Activated CD4-positive, alpha-beta T cell treated with anti-CD3 and anti-CD28 coated beads, Interleukin-2, amount 10 ng/mL, durations not matched to agents 7 days and 5 days (primary cell): ENCODE measurements at places on chromosomes 16 and 17. TPM values are rescaled to one million over a fixed set of nuclear protein-coding genes. Genes with fewer than 3 reads are reported as not detected.

Gene PRAC2
- not detected for total RNA-seq

Gene WFIKKN2
- total RNA-seq, result not detected

Gene KRT36
- not detected for total RNA-seq

Gene ZP2
- not detected for total RNA-seq

Gene ZACN
- not detected for total RNA-seq

Gene TTYH2
- 10.2 TPM for total RNA-seq

Gene STXBP4
- 5.5 TPM for total RNA-seq

Gene TEX19
- not detected for total RNA-seq

Gene TPSG1
- total RNA-seq, result not detected

DNA sequence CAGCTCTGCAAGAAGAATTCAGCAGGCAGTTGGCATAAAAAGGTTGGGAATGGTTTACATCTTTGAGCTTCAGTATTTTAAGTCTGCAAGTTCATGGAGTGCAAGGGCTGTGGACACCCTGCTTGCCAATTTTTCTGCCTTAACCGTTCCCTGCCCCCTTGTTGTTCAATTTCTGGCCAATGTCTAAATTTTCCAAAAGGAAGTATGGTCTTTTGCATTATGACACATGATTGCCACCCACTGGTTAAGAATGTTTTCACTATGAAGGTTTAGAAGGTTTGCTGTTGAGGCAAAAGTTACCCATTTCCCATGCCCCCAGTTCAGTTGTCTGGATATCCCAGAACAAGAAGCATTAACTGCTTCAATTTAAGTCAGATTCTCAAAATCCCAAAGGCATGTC, 441.9 kb downstream of the CDH13 start:
- H3K36me3 ChIP-seq, result no peaks in the 10 kb centered on the region
- DNase-seq, result no peak
- no peaks in the 10 kb centered on the region for H3K27me3 ChIP-seq
- no peaks in the 10 kb centered on the region for H3K4me1 ChIP-seq
- H3K4me3 ChIP-seq, result no peak overlapping the region

GRCh38 chr17:43220511-43221125, 7.8 kb downstream of the CCDC200 start:
- H3K27ac ChIP-seq, result no peak overlapping the region
- peaks cover 14% of the 10 kb centered on the region for H3K36me3 ChIP-seq
- H3K27me3 ChIP-seq, result no peaks in the 10 kb centered on the region
- no peak for DNase-seq

DNA sequence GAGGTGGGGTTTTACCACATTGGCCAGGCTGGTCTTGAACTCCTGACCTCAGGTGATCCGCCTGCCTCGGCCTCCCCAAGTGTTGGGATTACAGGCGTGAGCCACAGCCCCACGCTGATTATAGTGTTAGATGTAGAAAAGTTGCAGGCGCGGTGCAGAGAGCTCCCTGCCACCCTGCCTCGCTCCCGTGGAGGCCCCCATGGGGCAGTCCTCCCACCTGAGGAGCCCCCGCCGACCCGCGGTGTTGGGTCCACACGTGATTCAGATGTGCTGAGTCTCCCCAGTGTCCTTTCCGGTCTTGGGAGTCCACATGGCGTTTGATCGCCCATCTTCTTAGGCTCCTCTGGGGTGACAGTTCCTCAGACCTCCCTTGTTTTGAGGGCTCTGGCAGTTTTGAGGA, 5.2 kb upstream of the RPL13 start:
- H3K36me3 ChIP-seq, result peaks cover 20% of the 10 kb centered on the region
- no peak for DNase-seq
- H3K4me3 ChIP-seq, result no peak overlapping the region

DNA sequence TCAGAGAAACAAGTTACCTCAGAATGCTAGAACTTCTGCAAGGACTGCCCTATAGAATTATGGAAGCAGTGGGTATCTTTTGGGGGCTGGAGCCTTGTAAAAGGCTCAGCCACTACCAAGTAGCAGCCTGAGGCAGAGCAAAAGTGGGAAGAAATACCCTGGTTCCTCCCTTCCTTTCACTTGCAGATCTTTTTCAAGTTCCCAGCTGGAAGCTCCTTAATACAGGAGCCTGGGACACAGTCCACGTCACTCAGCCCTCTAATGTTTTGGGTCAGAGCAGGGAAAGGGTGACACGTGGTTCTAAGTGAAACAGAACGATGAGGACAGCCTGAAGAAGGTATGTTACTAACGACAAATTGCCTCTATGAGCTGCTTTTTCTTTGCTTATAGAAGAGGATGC, 93.1 kb downstream of the CNTNAP4 start:
- H3K27me3 ChIP-seq, result no peaks in the 10 kb centered on the region
- no peak for DNase-seq
- no peaks in the 10 kb centered on the region for H3K36me3 ChIP-seq
- no peaks in the 10 kb centered on the region for H3K4me1 ChIP-seq

GRCh38 chr16:75025761-75026160, 26.9 kb downstream of the ZNRF1 start:
- H3K4me3 ChIP-seq, result no peak overlapping the region
- no peaks in the 10 kb centered on the region for H3K27me3 ChIP-seq
- H3K36me3 ChIP-seq, result peaks cover 19% of the 10 kb centered on the region
- DNase-seq, result no peak
- H3K27ac ChIP-seq, result no peak overlapping the region

- DNase-seq, result no peak
- peaks cover 60% of the 10 kb centered on the region for H3K4me1 ChIP-seq
- peak overlapping the region; percentile 92 for H3K27ac ChIP-seq
- H3K27me3 ChIP-seq, result no peaks in the 10 kb centered on the region
- H3K4me3 ChIP-seq, result peak overlapping the region; percentile 93
Observed at GRCh38 chr17:37405955-37406634, 541 bp downstream of the ACACA start.

DNA sequence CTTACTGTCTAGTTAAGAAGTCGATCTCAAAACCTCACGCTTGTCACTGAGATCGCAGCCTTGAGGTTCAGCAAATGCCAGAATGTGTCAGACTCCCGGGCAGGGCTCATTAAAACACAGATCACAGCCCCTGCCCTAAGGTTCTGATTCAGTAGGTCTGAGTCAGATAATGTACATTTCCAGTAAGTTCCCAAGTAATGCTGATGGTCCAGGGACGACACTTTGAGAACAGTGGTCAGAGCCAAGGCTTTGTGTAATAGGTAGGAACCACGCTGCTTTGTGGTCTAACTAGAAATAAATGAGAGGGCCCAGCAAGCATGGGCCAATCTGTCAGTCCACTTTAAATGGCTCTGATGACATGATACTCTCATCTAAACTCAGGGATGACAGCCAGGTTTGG, 228.6 kb downstream of the ZFHX3 start:
- no peak overlapping the region for H3K4me3 ChIP-seq
- no peaks in the 10 kb centered on the region for H3K36me3 ChIP-seq
- H3K4me1 ChIP-seq, result no peaks in the 10 kb centered on the region
- H3K27ac ChIP-seq, result no peak overlapping the region

DNA sequence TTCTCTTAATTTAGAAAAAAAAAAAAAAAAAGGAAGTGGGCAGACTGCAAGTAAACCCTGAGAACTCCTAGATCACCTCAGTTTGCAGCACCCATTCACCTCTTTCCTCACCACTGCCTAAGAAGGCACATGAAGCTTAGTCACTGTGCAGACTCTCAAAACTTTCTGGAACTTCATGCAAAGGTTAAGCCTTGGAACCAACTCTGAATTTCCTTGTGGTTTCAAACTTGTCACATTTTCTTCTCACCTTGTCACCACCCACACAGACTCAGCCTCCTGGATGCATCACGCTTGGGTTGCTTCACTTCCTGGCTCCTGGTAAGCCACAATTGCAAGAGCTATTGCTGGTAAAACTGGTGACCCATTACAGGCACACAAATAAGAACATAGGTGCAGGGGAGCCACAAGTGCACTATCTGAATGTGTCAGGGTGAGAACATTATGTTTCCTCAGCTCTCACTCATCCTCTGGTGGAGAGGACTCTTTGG, 15.0 kb upstream of the CPD start:
- peaks cover 6% of the 10 kb centered on the region for H3K36me3 ChIP-seq
- H3K4me1 ChIP-seq, result peaks cover 23% of the 10 kb centered on the region
- H3K27ac ChIP-seq, result peak overlapping the region; percentile 90
- no peaks in the 10 kb centered on the region for H3K27me3 ChIP-seq
- peak; percentile 80 for DNase-seq
- H3K4me3 ChIP-seq, result peak overlapping the region; percentile 53

GRCh38 chr17:27973258-27974044, 69.0 kb upstream of the NLK start:
- peaks cover 9% of the 10 kb centered on the region for H3K27me3 ChIP-seq
- no peaks in the 10 kb centered on the region for H3K4me1 ChIP-seq
- H3K36me3 ChIP-seq, result no peaks in the 10 kb centered on the region
- no peak overlapping the region for H3K4me3 ChIP-seq
- H3K27ac ChIP-seq, result no peak overlapping the region

DNA sequence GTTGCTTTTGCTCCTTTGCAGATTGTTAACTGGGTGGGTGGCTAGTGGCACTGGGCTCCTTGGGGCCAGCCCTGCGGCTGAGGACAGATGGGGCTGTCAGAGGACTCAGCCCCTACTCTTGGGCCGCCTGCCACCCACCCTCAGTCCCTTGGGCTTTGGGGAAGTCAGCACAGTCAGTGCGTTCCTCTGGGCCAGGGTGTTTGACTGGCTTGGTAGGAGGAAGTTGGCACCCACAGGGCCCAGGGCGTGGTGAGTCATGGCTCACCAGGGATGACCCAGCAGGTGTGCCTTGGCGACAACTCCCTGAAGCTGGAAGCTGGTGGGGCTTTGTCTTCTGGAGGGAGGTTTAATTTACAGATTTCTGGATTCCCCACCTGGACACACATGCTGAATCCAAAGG, 32.4 kb downstream of the HAPSTR1 start:
- no peak overlapping the region for H3K27ac ChIP-seq
- H3K4me1 ChIP-seq, result peaks cover 56% of the 10 kb centered on the region
- H3K27me3 ChIP-seq, result no peaks in the 10 kb centered on the region
- DNase-seq, result no peak

DNA sequence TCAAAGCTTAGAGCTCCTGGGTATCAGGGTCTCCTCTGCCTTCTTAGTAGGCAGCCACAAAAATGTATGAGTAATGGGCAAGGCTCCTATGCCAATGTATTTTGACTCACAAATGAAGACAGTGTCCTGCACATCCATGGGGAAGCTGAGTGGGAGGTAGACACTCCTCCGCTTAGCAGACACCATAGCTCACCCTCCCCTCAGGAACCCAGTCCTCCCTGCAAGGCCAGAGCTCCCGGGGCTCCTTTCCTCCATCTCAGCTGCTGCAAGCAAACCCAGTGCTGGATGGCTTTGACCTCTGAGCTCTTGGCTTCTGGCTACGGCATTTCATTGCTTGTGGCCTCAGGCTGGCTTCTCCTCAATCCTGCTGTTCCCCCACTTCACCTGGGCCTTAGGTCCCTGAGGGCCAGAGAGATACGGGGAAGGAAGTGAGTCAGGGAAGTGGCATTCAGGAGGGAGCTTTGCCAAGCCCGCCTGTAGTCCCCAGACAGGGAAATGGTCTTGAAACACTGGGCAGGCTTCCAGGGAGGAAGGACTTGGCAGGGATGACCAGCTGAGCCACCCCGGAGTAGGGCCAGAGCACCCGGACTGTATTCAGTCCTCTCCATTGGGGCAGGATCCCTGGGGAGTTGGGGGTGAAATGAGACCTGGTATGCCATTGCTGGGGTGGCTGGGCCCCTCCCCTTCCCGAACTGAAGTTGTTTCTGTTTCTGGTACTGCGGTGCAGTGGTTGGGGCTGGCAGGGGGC, 4.5 kb downstream of the ABCC3 start:
- DNase-seq, result no peak
- H3K27ac ChIP-seq, result no peak overlapping the region
- H3K4me1 ChIP-seq, result peaks cover 1% of the 10 kb centered on the region
- H3K36me3 ChIP-seq, result no peaks in the 10 kb centered on the region
- H3K4me3 ChIP-seq, result no peak overlapping the region
- peaks cover 34% of the 10 kb centered on the region for H3K27me3 ChIP-seq

DNA sequence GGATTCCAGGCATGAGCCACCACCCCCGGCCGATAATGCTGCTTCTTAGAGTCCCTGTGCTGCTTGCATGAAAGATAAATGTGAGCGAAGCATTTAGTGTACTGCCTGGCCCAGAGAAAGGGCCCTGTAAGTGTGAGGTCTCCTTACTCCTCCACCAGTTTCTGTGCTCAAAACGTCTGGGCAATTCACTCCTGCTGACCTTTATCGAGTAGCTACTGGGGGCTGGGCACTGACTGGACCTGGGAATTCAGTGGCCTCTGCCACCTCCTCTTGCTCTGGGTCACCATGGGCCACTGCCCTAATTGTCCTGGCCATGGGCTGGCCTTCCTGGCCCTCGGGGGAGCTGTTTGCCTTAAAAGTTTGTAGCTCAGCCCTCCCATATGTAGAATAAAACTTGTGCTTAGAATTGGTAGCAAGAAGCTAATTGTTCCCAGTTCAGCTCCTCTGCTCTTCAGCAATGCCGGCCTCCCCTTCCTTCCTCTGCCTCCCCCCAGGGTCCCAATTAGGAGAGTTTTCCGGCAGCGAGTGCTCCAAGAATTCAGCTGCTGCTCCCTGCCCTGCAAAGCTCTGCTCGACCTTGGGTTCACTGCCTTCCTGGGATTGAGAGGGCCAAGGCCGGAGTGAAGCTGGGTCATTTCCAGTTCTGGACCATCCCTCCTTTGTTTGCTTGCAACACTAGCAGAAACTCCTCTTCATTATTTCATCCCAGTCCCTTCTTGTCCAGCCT, 98.9 kb upstream of the CDC42EP4 start:
- no peak for DNase-seq
- no peak overlapping the region for H3K27ac ChIP-seq
- no peaks in the 10 kb centered on the region for H3K4me1 ChIP-seq
- H3K27me3 ChIP-seq, result no peaks in the 10 kb centered on the region

DNA sequence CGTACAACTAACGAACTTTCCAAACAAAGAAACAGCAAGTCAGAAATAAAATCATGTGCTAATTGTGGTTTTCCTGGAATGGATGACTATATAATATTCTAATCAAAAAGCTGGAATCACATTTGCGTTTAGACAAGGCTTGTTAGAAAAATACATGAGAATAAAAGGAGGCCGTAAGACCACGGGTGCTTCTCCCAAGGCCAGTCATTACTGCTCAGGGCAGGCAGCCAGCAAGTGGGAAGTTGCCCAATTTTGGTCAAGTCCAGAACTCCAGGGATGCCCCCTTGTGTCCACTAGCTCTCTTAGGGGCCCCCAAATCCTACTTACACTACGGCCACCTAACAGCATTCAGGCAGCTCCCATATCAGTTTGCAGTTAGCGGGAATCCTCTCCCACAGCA, 25.9 kb upstream of the LYRM9 start:
- H3K4me1 ChIP-seq, result no peaks in the 10 kb centered on the region
- peaks cover 4% of the 10 kb centered on the region for H3K27me3 ChIP-seq
- no peak overlapping the region for H3K4me3 ChIP-seq
- H3K27ac ChIP-seq, result no peak overlapping the region
- H3K36me3 ChIP-seq, result no peaks in the 10 kb centered on the region

DNA sequence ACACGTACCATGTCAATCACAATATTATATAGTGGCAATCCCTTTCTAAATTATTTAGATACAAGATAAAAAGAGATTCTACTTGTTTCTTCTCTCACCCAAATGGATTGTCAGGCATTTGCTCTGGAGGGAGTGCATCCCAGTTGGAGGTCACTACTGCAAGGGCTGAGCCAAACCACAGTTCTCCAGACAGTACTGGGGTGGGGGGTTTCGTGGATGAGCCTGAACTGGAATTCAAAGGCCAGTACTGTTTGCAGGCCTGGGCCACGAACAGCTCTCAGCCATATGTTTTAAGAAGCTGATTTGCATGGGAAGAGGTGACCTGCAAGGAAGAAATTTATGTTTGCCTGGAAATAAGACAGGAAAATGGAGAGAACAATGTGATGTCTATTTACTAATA, 314.9 kb downstream of the PMP22 start:
- peaks cover 3% of the 10 kb centered on the region for H3K27me3 ChIP-seq
- no peak overlapping the region for H3K4me3 ChIP-seq
- no peaks in the 10 kb centered on the region for H3K4me1 ChIP-seq
